ENCODE measurements at places on chromosomes 2 and 18.

- no peak for DNase-seq
Measured at GRCh38 chr18:56161566-56162260, 476.7 kb downstream of the TXNL1 start.

- DNase-seq: no peak
Measured at GRCh38 chr2:68564426-68564825, 79.0 kb upstream of the PROKR1 start.

DNA sequence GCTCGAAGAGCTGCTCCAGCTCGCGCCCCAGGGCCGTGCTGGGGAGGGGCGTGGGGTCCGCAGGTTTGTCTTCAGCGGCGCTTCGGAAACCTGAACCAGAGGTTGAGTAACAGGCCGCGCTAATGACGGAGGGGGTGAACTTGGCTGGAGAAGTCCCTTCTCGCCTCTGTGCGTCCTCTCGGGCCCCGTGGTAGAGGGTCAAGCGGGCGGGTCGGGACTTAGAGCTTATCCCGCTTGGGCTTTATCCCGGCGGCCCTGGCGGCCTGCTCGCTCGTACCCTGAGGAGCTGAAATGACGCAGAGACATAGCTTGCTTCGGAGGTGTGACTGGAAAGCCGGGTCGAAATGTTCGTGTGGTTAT is 479 bp downstream of the RNMT start:
- DNase-seq: peak; percentile 76

GRCh38 chr2:78989051-78989450 is 36.5 kb upstream of the REG3G start:
- DNase-seq: no peak
